ENCODE measurements at places on chromosomes 7 and 10.
A peak's percentile ranks its signal among the peaks of the same experiment; 100 is the strongest.

DNA sequence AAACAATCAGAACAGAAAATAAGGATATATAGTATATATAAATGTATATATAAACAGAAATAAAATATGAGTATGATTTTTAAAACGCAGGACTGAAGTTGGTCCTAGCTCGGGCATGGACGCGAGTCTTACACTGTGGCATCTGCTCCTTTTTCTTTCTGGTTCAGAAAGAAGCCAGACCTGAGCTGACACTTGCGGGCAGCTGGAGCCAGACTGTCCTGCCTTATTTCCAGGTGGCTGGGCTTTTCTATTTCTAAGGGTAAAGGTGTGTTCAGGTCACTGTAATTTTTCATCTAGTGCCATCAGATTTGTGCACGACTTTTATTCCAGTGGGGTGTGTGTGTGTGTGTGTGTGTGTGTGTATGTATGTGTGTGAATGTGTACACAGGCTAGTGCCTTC lies 166.4 kb downstream of the GALNT17 start:
- no peak for DNase-seq

- no peak for DNase-seq
Measured at GRCh38 chr10:102661658-102662028, 17.4 kb downstream of the TRIM8 start.

- no peak for DNase-seq
Measured at GRCh38 chr10:69051303-69051702, 36.6 kb upstream of the SRGN start.

GRCh38 chr7:76225379-76225778 lies 23.7 kb downstream of the SRRM3 start:
- no peak for DNase-seq

- no peak for DNase-seq
Measured at GRCh38 chr7:45064047-45064725, 24.6 kb downstream of the NACAD start.

DNA sequence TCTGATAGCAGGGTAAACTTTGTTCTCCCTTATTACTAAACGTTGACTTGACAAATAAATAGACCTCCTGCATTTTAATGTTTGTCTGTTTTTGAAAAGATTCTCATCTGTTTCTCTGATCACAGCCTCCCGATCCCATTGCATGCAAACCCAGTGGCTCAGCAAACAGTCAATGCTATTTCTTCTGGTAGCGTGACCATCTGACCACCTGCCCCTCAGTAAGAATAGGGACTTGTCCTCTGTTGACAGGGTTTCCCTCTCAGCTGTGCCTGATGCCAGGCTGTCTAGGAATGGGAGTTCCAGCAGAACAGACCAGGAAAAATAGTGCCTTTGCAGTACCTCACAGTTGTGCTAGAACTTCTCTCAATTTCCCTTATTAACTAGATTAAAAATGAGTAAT lies 40.7 kb upstream of the EBLN1 start:
- no peak for DNase-seq

DNA sequence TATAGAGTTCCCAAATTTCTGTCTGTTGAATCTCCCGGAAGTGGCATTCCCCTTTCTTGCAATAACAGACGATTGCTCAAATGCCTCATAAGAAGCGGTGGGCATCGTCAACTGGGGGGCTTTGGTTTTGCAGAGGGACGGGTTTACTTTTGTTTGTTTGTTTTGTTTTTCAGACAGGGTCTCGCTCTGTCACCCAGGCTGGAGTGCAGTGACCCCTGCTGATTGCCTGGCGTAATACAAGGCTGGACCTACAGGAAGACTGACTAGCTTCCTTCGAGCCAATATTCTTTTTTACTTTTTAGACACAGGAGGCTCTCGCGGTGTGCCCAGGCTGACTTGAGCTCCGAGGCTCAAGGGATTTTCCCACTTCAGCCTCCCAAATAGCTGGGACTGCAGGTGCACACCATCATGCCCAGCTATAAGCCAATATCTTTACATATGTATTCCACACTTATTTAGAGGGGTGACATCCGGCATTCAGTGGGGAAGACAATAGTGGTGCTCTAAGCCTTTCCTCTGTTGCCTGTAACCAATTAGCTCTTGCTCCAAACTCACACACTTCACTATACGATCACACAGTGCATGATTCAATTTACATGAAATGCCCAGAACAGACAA lies 58.1 kb downstream of the FHIP2A start:
- DNase-seq, result no peak

- peak; percentile 84 for DNase-seq
Measured at GRCh38 chr7:19060761-19061259, 56.6 kb downstream of the TWIST1 start.

- peak; percentile 20 for DNase-seq
Measured at GRCh38 chr10:99457813-99458212, 27.4 kb upstream of the GOT1 start.

- DNase-seq, result no peak
Measured at GRCh38 chr7:72405418-72405817, 6.7 kb downstream of the CALN1 start.

DNA sequence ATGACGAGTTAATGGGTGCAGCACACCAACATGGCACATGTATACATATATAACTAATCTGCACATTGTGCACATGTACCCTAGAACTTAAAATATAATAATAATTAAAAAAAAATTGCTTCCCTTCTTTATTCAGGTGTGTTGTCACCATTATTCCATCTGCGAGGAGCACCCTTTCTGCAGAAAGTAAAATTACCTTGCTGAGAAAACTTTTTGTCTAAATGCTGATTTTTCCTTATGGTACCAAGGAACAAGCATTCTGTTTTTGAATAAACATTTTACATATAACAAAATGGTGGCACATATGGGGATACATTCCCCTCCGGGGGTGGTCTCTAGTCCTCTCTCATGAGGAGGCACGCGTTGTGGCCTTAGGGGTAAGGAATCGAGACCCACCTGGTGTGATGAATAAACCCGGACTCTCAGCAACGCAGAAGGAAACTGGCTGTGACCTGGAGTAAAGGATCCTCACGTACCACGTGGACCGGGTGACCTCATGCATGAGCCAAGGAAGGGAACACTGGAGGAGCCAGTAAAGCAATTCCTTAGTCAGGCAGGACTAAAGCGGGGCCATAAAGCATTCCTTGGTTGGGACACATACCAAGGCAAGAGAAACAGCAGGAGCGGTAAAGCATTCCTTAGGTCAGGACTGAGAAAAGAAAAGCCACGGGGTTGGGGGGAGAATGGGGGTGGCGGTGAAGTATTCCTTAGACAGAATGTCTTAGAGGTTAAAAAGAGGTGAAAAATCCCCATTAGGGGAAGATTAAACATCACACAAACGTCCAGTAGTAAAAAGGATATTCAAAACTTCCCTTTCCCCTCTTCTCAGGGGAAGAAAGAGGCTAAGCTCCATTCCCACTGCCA lies 20.8 kb upstream of the OPTN start:
- DNase-seq, result no peak

GRCh38 chr10:29841724-29842649 lies 207.2 kb upstream of the SVIL start:
- DNase-seq, result no peak

- DNase-seq, result no peak
Measured at GRCh38 chr7:130240240-130240639, 26.4 kb upstream of the CPA2 start.

DNA sequence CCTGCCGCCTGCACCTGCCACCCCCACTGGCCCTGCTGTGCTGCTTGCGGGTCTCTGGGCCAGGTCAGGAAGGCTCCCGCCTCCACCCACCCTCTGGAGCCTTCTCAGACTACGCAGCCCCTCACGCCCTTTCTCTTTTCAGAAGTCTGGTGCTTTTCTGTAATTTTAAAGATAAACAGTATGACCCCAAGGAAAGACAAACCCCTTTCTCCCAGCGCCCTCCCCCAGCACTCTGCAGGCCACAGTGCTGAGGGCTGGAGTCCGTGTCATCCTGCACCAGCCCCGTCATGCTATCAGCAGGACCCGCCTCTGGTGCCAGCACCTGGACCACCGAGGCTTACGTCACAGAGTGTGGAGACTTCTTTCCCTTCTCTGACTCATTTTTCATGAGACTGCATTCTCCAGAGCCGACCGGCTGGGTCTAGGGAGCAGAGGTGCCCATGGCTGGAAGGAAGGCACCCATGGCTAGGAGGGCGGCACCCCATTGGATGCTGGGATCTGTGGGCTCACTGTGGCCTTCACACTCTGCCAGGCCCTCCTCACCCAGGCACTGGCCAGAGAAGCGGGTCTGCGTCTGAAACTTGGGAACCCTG lies 53.4 kb downstream of the CFAP46 start:
- no peak for DNase-seq

- no peak for DNase-seq
Measured at GRCh38 chr7:157839226-157839625, 502.4 kb downstream of the DNAJB6 start.

GRCh38 chr10:8254350-8254749 lies 199.9 kb downstream of the GATA3 start:
- no peak for DNase-seq

DNA sequence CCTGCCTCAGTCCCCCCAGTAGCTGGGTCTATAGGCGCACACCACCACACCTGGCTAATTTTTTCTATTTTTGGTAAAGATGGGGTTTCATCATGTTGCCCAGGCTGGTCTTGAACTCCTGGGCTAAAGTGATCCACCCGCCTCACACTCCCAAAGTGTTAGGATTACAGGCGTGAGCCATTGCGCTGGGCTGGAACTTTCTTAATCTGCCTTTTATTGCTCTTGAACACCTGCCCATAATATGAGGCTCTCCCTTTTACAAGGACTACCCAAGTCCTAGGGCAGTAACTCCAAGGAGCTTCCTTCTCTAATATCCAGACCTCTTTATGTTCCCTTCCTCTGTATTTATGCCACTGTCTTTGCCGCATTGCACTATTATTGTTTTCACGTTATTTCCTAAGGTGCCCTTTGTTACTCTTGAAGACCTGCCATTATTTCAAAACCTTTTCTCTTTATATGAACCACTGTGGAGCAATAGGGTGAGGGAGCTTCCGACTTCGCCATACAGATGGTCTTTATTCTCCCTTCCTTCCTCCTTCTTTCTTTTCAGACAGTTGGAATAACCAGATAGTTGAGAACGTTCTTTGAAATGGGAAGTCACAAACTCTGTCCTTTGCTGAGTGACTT lies 36.3 kb upstream of the TCF7L2 start:
- no peak for DNase-seq

DNA sequence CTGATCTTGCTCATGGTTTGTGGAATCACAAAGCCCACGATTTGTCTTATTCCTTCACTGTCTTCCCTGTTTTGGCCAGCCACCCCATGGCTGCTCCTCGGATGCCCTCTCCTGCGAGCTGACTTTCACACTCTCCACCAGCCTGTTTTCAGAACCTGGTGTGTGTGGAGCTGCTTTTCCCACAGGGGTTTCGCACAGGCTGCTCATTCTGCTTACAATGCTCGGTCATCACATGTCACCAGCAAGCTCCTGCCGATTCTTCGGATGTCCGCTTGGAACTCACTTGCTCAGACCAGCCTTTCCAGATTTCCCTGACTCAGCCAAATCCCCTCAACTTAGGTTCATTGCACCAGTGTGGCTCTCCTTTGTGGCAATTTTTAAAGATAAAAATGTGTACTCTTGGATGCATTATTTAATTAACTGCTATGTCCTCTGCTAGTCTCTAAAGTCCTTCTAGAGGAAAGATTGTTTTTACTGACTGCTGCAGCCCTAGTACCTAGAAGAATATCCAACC lies 1018.6 kb upstream of the LRRTM3 start:
- DNase-seq, result no peak

DNA sequence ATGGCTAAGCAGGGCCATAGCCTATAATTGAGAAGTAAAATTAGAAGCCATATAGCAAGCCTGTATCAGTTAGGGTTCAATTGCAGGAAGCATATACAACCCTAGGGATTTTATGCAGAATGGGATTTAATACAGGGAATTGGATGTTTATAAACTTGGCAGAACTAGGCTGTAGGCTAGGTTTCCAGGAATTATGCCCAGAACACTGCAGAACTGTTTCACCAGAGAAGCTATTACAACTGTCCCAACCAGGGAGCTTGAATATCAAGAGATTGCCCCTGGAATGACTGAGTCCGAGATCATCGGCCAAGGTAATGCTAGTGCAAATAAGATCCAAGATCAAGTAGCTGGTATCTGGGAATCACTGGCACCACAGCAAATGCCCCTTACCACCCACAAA lies 64.0 kb downstream of the PRR15 start:
- no peak for DNase-seq

GRCh38 chr10:95125582-95125981 lies 56.3 kb upstream of the CYP2C8 start:
- no peak for DNase-seq
